ENCODE measurements at places on chromosomes 1 and 21.

- peak; percentile 58 for DNase-seq
Measured at GRCh38 chr1:149936992-149937705, 470 bp upstream of the MTMR11 start.

- peak; percentile 94 for DNase-seq
Measured at GRCh38 chr1:151130987-151131586, 15.3 kb downstream of the SEMA6C start.

DNA sequence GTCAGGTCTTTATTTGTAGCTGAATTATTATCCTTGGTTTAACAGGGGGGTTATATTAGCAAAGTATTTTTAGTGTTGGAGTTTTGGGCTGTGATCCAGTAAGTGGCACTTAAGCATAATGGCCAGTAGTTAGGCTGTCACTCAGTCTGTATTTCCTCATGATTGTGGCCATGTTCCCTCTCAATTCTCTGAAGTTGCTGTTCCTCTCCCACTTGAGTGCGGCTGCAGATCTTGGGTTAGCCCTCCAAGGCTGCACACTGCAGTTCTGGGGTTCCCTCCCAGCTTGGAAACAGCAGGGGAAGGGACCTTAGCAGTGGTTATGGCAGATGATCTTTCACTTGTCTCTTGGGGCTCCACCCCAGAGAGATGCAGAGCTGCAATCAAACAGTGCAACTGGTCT lies 23.2 kb upstream of the DENND1B start:
- DNase-seq = no peak

GRCh38 chr1:215005656-215006345 lies 76.7 kb upstream of the KCNK2 start:
- DNase-seq = no peak

GRCh38 chr1:65211331-65211730 lies 63.3 kb downstream of the AK4 start:
- no peak for DNase-seq

DNA sequence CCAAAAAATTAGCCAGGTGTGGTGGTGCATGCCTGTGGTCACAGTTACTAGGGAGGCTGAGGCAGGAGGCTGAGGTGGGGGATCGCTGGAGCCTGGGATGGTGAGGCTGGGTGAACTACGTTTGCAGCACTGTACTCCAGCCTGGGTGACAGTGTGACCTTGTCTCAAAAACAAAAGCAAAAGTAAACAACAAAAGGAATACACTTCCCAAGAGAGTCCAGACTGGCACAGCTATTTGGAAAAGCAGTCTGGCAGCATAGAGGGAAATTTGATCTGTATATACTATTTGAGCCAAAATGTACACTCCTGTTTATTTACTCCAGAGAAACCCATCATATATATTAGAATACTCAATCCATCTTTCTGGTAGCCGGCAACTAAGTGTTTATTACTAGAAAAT lies 107.0 kb upstream of the HMCN1 start:
- no peak for DNase-seq

GRCh38 chr1:211735208-211736170 lies 60.1 kb upstream of the NEK2 start:
- peak; percentile 27 for DNase-seq

- DNase-seq = no peak
Measured at GRCh38 chr1:94314222-94314858, 77.0 kb upstream of the ARHGAP29 start.

GRCh38 chr21:15029077-15029476 lies 35.7 kb downstream of the NRIP1 start:
- DNase-seq = no peak

DNA sequence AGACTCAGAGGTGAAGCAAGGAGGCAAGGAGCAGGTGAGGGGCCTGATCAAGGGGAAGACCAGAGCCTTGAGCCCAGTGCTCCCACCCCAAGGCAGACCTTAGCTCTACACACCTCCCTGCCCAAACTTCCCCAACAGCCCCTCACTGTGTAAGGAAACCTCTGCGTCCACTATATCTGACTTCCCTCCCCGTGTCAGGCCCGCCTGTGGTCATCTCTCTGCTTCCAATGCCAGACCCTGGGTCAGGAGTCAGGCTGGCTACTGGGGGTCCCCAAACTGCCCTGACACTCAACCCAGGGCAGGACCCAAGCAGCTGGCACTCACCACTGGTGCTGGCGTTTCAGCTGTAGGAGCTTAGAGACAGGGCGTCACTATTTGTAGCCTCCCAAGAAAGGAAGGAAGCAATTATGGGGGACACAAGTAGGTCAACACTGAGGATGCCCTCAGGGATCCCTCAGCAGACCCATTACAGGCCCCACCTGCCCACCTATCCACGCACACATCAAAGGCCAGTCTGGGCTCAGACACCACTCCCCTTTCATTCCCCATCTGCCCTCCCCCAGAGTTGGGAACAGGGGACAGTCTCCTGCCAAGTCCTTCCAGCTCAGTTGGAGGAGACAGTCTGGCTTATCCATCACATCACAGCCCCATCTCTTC lies 811 bp upstream of the S100A3 start:
- no peak for DNase-seq

GRCh38 chr21:37072274-37072987 lies 440 bp downstream of the PIGP start:
- DNase-seq = no peak

- no peak for DNase-seq
Measured at GRCh38 chr1:94014635-94015488, 105.6 kb upstream of the GCLM start.

GRCh38 chr1:223730479-223731132 lies 18.3 kb downstream of the CAPN2 start:
- no peak for DNase-seq

- DNase-seq = no peak
Measured at GRCh38 chr1:3692598-3692997, 40.3 kb downstream of the TP73 start.

DNA sequence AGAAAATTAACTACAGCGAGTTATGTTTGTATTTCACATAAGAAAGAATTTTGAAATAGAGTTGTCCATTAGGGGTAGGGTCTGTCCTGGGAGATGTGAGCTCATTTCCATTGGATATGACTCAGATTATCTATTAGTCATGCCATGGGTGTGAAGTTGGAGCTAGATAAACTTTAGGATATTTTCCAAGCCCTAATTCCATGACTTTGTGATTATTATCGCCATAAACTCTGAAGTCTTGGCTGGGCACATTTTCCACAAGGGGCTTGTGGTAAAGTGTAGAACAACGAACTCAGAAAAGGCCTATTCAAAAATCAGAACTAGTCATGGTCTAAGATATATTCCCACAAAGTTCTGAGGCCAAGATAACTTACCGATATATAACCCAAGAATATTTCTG lies 396.6 kb downstream of the DPYD start:
- DNase-seq = no peak

DNA sequence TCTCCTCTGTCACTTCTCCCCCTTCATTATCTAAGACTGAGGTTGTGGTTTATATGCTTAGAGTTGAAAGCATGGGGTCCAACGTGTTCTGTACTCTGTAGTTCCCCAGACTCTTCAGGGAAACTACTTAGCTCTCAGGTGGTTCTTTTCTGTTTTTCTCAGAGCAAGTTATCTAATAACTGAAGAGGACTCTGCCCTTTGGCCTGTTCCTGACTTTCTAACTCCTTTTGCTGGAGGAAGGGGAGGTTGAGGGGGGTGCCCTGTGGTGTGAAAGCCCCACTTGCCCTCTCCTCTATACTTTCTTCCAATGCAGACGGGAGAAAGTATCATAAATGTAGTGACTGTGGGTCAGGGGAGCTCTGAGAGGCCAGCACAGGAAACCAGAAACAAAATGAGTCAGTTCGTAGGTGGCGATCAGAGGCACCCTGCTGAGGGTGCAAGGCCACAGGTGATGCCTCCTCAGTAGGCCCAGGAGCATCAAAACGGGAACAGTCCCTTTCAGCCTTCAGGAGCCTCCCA lies 5.0 kb downstream of the SLC25A44 start:
- DNase-seq = no peak

GRCh38 chr1:177351361-177352108 lies 180.8 kb downstream of the BRINP2 start:
- no peak for DNase-seq

DNA sequence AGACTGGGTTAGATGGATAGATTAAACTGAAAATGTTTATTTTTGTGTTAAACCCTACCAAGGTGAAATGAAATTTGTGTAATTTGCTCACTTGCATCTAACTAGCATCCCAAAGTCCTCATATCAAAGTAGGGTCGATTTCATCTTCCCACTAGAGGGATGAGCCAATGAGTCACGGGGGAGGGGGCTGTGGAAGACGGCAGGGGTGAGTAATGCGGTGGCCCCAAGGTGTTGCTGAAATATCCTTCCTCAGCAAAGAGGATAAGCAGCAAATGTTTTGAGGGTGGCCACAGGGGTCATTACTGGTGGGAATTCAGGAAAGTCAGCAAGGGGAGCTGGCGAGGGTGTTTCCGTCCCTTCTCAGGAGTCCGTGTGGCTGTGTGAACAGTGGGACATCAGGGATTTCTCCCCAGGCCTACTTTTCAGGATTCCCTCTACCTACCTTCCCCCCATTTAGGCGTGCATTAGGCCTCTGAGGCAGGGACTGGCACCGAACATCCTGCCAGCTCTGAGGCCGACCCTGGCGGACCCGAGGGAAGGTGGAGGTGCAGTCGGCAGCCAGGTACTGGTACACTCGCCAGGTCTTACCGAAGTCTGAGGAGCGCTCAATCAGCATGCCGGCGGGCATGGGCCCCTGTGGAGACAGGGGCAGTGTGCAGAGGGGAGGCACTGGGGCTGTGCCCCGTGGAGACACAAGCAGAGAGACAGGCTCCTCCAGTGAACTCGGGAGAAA lies 18.1 kb downstream of the LAMB3 start:
- DNase-seq = no peak

DNA sequence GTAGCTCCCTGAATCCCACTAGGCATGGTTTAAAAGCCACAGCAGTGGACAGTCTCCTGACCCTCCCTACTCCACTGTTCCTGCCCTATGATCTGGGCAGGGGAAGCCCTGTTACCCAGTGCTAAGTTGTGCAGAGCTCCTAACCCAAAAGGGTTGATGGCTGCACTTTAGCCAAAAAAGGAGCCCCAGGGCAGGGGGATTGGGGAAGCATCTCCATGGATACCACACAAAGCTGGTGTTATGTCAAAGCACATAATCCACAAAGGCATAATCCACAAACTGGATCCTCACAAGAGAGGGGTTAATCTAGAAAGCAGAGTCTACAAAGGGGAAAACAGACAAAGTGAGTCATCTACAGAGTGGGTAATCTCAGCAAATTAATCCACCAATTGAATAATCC lies 5.7 kb downstream of the RSPO1 start:
- DNase-seq = no peak

- no peak for DNase-seq
Measured at GRCh38 chr1:230208619-230209261, 141.7 kb downstream of the GALNT2 start.

- no peak for DNase-seq
Measured at GRCh38 chr1:206131037-206131436, 13.8 kb upstream of the AVPR1B start.

GRCh38 chr1:2166254-2166653 lies 28.3 kb downstream of the FAAP20 start:
- DNase-seq = no peak

- DNase-seq = no peak
Measured at GRCh38 chr1:212459656-212460055, 26.9 kb downstream of the NENF start.

DNA sequence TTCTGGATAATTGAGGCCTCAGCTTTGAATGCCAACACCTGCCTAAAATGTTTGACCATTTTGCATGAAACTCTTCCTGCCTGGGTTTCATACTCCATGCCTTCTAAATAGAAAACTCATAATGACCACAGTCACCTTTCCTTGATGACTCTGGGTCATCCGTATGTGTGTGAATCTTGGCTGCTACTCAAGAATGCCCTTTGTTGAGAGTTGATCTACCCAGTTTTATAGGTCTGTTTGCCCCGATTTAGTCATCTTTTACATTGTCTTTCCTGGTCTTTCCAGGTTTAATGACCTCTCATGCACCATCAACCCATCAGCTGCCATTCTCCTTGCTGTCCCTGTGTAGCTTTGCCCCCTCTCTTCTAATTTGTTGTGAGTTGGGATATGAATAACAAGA lies 2.7 kb upstream of the SLC5A9 start:
- no peak for DNase-seq

DNA sequence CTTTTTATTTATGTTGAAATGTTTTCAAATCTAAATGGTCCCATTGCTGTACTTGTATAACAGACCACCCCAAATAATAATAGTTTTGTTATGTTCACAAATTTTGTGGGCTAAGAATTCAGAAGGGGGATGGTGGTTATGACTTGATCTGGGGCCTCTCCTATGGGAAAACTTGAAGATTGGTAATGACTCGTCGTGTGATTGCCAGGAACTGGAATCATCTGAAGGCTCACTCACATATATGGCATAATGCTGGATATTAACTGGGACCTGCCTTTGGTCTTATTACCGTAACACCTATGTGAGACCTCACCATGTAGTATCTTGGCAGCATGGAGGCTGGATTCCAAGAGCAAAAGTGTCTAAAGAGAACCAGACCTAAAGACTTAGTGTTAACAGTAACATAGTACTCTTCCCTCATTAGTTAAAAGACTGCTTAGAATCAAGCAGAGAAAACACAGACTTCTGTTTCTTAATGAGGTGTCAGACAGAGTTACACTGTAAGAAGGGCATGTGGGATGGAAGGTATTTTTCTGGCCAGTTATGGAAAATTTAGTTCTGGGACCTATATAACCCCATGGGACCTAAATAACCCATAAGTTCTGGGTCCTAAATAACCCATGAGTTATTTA lies 11.9 kb downstream of the LYPLAL1 start:
- DNase-seq = no peak

- DNase-seq = no peak
Measured at GRCh38 chr1:78591971-78592370, 28.3 kb upstream of the IFI44L start.

- no peak for DNase-seq
Measured at GRCh38 chr1:30100524-30100862, 622.9 kb downstream of the MATN1 start.

DNA sequence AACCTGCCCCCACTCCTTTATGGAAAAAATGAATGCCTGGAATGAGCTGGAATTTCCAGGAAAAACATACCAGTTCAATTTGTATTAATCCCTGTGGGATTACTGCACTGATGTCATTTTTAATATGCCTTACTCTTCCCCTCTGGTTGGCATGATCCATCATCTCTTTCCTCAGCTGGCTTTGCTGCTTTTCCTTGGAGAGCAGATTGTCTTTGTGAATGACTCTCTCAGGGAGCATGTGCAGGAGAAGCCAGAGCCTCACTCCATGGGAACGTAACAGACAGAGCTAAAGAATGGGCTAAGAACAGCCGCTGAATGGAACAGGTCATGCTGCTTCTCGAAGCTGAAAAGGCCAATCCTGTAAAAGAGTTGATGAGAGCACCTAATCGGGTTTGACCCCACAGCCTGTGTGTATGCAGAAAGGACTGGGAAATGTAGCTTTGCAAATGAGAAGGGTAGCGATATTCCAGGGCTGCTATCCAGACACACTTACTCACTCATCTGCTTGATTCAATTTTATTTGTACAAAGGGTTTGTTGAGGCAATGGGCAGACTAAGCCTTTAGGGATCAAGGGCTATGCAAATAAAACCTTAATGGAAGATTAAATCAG lies 20.7 kb downstream of the PHC2 start:
- DNase-seq = peak; percentile 29

GRCh38 chr1:182426442-182427430 lies 23.2 kb upstream of the RGSL1 start:
- DNase-seq = no peak

GRCh38 chr1:89466307-89466930 lies 58.2 kb upstream of the LRRC8B start:
- DNase-seq = no peak

Data from right hindlimb (tissue), 1 donor.